ENCODE measurements at places on chromosomes 13 and 19.

- DNase-seq, result no peak
Observed at GRCh38 chr13:49439609-49440008, 4.3 kb downstream of the CAB39L start.

DNA sequence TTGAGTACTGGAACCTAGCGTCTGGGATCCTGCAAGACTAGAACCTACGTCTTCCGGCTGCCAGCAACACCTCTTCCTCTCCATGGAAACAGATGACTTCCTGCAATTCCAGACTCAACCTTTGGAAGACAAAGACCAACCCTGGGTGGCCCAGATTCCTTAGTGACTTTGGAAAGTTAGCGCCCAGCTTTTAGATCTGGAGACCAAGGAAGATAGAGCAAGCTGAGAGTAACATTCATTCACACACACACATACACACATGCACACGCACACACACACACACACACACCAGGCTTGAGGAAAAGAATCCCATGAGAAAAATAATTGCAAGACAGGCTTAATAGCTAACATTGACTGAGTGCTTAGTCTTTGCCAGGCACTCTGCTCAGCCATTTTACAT is 788.9 kb downstream of the UQCRFS1 start:
- DNase-seq, result no peak

DNA sequence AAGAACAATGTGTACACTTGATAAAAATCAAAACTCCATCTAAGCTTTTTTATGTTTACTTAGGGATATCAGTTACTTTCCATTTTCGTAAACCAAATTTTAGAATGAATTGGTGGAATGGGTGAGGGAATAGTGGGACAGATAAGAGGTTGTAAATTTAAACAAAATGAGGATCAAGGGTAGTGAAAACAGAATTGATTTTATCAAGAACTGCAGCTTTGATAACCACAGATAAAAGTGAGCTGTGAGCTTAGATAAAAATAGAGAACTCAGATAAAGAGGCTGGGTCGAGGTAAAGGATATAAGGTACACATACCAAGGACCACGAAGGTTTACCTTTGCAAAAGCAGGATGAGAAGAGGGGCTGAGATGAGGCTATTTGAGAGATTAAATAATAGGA is 813.2 kb upstream of the GPC6 start:
- no peak for DNase-seq

- DNase-seq, result no peak
Observed at GRCh38 chr19:14402332-14403144, 16.6 kb downstream of the DDX39A start.

- no peak for DNase-seq
Observed at GRCh38 chr13:37369616-37370015, 229.0 kb downstream of the POSTN start.

- peak; percentile 98 for DNase-seq
Observed at GRCh38 chr19:2269244-2270156, 12.5 kb downstream of the PEAK3 start.

GRCh38 chr13:76783798-76784197 is 102.4 kb downstream of the KCTD12 start:
- no peak for DNase-seq

- no peak for DNase-seq
Observed at GRCh38 chr19:36745870-36746269, 26.7 kb downstream of the ZNF850 start.

GRCh38 chr19:30498707-30499106 is 126.5 kb downstream of the ZNF536 start:
- no peak for DNase-seq

DNA sequence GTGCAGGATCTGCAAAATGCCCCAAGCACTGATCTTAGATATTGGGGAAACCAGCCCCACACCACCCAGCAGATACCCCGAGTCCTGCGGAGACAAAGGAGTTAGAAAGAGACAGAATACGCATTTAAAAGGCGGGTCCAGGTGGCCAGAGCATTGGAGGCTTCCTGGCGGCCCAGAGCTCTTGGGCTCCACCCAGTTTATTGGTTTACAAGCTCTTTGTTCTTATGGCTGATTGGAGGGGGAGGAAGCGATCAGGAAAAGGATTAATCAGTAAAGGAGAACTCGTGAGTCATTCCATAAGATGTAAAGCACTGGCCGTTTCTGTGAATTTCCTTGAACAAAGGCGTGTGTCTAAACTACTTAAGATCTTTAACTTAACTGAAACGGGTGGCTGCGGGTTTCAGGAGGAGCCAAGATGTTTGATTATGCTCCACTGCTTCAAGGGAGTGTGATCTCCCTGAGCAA is 926 bp downstream of the ZNF587 start:
- DNase-seq, result no peak

- no peak for DNase-seq
Observed at GRCh38 chr13:20101467-20102316, 59.2 kb downstream of the GJA3 start.

DNA sequence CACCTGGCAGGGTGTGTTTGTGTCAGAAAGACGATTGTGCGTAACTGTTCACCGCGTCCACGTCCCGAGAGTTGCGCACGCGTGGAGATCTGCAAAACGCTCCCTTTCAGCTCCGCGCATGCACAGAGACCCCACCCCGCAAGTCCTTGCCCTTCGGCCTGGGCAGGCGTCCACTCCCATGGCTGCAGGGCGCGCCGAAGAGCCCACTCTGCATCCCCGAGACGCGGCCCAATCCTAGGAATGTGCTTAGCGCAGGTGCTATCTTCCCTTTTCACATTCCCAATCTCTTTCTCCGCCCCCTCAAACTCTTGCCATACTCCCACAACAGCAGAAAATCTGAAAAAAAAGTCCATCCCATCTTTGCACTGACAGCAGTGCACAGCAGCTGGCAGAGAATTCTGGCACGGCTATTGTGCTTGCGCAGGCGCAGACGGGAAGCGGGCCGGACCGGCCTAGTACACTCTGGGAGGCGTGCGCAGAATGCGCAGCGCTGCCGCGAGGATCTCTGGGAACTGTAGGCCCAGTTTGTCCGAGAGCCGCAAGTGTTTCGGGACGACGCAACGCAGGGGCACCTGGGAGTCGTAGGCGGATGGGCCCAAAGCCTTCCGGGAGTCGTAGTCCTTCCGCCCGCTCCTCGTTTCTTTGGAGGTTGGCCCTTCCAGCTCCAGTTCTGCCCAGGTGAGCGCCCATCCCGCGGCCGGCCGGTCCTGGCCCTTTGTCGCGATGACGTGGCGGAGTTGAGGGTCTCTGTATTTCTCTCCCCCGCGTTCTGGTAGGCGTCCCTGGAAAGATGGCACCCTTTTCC is 23.1 kb downstream of the ZNF175 start:
- peak; percentile 100 for DNase-seq

- peak; percentile 84 for DNase-seq
Observed at GRCh38 chr19:11481534-11482383, 913 bp upstream of the ELAVL3 start.

DNA sequence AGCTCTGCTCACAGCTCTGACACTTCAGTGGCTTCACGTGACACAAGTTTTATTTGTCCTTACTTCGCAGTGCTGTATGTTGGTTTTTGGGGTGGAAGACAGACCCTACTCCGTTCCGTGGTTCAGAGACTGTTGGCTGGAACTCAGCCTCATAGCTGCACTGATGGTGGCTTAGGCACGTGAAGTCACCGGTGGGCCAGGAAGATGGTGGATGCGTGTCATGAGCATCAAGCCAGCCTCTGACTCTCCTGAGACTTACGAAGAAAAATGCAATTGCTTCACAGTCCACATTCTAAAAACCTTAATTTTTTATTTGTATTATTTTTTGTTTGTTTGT is 161.4 kb upstream of the SOX1 start:
- no peak for DNase-seq

GRCh38 chr13:27482983-27483382 is 32.6 kb upstream of the MTIF3 start:
- DNase-seq, result no peak

DNA sequence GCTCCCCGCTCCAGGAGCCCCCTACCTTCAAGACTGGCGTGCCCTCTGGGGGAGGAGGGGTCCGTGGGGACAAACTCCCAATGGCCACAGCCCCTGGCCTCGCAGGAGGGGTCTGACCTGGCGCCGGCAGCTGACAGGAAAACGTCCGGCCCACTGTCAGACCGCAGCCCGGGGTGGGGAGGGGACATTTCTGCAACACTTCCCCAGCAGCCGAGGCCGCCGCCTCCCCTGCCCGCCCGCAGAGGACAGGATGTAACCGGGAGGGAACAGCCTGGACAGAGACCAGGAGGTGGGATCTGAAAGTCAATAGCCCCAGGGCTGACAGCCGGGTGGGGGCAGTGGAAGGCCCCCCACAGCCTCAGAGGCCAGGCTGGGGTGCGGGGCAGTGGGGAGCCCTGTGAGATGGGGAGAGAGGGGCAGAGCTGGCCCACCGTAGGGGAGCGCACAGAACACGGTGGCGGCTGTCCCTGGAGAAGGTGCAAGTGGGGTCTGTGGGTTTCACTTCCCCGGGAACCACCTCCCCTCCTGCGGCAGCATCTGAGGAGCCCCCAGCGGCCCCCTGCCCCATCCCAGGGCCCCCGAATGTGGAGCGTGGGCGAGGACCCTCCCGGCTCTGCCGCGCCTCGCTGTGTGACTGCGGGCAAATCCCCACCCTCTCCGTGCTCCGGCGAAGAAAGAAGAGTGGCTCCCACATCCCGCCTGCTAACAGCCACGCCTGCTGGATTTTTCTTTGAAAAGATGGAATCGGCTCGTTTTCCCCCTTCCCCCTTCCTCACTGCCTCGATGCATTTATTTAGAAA is at the start of gene PEAK3:
Gene PEAK3 (minus strand): TSS at position 114 of the 800 bp plus-strand sequence. CDS start 1,244 bp downstream, outside the sequence.
- DNase-seq, result peak; percentile 98

- no peak for DNase-seq
Observed at GRCh38 chr19:12940897-12941296, 2.5 kb downstream of the CALR start.

DNA sequence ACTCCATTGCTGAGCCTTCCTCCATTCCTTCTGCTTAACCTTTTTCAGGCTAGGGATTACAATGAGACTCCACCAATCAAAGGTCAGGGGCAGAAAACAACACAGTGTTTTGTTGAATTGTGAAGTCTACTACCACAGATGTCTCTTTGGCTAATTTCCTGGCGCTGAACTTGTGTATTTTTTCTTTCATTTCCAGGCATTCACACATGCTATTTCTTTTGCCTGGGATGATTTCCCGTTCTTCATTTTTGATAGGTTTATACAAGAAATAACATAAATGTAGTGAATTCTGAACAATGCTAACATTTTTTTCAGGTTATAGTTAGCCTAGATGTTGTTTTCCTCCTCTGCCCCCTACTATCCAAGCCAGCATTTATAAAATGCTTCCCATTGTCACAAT is 64.3 kb downstream of the OLFM4 start:
- no peak for DNase-seq

GRCh38 chr13:108551674-108552073 is 77.7 kb upstream of the MYO16 start:
- DNase-seq, result no peak

DNA sequence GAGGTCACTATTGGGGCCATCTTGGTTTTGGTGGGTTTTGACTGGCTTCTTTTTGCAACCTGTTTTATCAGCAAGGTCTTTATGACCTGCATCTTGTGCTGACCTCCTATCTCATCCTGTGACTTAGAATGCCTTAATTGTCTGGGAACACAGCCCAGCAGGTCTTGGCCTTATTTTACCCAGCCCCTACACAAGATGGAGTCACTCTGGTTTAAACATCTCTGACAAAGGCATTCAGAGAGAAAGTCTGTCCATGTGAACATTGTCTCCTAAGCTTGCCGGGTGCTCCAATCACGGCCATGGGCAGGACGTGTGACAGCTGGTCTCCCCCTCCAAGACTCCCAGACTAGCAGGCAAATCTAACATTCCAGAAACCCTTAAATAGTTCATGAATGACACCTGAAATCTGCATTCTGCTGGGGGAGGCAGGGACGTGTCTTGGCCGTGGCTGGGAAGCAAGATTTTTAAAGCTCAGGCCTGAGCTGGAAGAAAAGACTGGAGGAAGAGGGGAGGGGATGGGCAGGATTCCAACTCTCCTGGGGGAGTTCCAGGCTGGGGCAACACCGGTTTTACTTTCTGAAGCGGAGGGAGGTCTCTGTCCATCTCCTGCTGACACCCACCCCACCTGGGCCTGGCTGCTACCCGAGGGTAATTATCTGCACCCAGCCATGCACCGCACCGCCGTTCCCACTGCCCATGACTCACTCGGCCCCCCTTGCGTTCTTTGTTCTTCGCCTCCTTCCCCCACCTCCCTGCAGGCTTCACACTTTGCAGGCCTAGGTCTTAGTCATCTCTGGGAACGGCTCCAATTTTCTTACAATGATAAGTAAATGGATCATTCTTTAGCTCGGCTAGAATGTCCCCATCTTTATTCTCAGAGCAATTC is 11.6 kb upstream of the OR1M1 start:
- DNase-seq, result no peak

GRCh38 chr19:30473334-30473867 is 101.2 kb downstream of the ZNF536 start:
- DNase-seq, result no peak

- no peak for DNase-seq
Observed at GRCh38 chr13:45850027-45850613, 1.4 kb downstream of the SIAH3 start.

- DNase-seq, result no peak
Observed at GRCh38 chr19:53971673-53972072, 8.9 kb downstream of the CACNG8 start.

DNA sequence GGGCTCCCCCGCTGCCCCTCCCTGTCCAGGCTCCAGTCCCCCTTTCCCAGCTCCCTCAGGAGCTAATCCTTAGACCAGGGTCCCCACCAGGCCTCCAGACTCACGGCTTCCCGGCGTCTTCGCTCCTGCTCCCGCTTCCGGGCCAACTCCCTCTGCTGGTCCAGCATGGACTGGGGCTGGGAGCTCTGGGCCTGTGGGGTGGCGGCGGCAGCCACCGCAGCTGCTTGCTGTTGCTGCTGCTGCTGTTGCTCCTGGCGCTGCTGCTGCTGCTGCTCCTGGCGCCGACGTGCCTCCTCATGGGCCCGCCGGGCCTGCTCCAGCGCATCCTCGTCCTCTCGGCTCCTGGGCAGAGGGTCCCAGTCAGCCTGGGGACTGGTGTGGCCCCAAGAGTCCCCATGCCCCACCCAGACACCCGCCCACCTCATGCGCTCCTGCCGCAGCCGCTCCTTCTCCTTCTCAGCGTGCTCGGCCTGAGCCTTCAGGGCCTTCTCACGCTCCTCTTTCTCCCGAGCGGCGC is 6.4 kb upstream of the EPHX3 start:
- DNase-seq, result no peak

DNA sequence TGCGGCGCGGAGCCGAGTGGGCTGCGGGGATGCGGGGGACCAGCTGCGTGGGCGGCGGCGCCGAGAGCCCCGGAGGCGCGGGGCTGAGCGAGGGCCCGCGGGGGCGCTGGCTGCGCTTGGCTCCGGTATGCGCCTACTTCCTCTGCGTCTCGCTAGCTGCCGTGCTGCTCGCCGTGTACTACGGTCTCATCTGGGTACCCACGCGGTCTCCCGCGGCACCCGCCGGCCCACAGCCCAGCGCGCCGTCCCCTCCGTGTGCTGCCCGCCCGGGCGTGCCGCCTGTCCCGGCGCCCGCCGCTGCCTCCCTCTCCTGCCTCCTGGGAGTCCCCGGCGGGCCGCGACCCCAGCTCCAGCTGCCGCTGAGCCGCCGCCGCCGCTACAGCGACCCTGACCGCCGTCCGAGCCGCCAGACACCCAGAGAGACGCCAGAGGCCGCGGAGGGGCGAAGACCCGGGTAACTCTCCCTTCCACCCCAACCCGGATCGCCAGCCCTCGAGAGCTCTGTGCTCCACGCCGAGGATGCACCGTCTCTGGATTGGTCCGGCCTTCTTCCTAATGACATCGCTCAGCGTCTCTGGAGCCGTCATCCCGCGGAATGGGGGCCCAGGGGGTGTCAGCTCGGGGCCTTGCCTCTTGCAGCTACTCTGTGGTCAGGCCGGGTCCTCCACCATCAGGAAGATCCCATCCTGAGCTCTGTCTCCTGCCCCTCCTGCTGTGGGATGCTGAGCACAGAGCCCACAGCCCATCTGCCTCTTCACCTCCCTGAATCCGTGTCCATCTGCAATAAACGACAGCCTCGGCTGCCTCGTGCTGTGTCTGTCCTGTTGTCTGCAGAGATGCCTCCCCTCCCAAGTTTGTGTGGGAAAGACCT is 441 bp downstream of the INAFM1 start:
- DNase-seq, result peak; percentile 95
